ENCODE measurements at places on chromosomes 2 and 18.

- no peak for DNase-seq
Observed at GRCh38 chr2:62319070-62319469, 123.2 kb downstream of the B3GNT2 start.

GRCh38 chr2:54936766-54937165, 113.5 kb downstream of the RTN4 start:
- DNase-seq = no peak

- DNase-seq = no peak
Observed at GRCh38 chr2:200703127-200703925, 108.4 kb upstream of the BZW1 start.

DNA sequence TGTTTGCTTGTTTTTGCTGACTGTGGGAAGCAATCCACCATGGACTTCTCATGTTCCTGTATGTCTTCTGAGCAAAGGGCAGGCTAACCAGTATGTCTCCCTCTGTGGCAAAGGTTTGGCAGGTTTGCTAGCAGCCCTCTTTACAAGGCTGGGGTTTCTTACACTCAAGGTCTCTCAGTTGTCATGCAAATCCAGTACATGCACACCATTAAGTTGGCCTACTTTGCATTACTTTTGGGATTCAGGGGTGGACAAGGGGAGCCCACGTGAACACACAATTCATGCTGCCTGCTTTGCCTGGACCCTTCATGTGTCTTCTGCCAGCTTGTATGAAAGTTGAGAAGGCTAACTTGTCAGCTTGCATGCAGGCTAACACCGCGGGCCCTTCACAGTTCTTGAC, 134.9 kb downstream of the LRRTM4 start:
- no peak for DNase-seq

DNA sequence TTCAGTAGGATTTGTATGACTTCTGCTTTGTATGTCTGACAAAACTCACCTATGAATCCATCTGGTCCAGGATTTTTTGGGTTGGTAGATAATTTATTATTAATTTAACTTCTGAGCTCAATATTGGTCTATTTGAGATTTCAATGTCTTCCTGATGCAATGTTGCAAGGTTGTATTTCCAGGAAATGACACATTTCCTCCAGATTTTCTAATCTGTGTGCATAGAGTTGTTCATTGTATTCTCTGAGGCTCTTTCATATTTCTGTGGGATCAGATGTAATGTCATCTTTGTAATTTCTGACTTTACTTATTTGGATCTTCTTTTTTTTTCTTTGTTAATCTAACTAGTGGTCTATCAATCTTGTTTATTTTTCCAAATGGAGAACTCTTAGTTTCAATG, 584.7 kb upstream of the SETBP1 start:
- no peak for DNase-seq

GRCh38 chr18:394987-395362, 105.5 kb downstream of the COLEC12 start:
- DNase-seq = no peak

DNA sequence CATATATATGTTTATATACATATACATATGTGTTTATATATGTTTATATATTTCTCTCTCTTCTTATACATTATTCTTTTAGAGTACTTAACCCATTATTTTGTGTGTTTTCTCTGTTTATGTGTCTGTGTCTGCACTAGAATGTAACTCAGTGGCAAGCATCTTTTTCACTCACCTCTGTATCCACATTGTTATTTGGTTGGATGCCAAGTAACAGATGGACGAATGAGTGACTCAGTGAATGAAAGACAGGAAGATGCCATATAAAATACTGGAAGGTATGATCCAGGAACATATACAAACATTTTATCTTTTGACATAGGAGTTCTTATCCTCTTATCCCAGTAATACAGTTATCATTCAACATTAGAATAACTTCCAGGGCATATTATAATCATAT, 684.8 kb downstream of the RNF144A start:
- DNase-seq = no peak

DNA sequence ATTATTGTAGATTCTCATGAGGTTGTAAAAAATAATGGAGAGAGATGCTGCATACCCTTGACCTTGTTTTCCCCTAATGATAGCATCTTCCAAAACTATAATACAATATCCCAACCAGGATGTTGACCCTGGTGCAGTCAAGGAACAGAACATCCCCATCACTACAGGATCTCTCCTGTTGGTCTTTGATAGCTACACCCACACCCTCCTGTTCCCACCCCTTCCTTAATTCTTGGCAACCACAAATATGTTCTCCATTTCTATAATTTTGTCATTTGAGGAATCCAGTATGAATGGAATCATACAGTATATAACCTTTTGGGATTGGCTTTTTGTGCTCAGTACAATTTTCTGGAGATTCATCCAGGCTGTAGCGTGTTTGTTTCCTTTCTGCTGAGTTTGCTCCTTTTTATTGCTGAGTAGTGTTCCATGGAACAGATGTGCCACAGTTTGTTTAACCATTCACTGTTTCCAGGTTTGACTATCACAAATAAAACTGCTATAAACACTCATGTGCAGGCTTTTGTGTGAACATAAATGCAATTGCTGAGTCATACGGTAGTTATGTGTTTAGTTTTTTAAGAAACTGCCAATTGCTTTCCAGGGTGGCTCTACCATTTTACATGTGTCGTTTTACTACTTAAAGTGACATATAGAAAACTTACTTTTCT, 22.2 kb downstream of the MCFD2 start:
- DNase-seq = no peak

DNA sequence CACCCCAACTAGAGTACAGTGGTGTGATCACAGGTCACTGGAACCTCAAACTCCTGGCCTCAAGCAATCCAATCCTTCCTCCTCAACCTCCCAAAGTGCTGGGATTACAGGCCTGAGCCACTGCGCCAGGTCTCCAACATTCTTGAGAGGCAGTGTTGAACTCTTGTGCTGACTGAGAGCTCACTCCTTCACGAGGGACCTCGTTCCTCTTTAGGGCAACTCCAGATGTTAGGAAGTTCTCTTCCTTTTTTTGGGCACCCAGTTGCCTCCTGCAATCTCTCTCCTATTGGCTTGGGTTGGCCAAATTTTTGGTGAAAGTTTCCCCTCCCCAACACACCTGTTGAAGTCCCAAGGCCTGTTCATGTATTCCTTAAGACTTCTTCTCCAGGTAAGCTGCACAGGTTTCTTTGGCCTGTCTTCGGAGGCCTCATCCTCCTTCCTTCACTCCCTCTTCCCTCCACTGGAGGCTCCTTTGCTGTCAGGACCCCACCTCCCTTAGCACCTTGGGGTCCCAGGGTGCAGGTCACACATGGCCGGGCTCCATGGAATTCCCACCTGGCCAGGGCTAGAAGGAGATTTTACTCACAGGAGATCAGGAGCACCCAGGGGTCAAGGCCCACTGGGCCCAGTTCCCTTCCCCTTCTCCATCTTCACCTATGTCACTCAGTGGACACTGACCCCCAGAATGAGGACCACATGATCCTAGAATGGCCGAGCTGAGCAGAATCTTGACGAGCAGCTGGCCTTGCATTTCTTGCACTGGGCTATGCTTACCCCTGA, 94.6 kb upstream of the SMAD2 start:
- no peak for DNase-seq

DNA sequence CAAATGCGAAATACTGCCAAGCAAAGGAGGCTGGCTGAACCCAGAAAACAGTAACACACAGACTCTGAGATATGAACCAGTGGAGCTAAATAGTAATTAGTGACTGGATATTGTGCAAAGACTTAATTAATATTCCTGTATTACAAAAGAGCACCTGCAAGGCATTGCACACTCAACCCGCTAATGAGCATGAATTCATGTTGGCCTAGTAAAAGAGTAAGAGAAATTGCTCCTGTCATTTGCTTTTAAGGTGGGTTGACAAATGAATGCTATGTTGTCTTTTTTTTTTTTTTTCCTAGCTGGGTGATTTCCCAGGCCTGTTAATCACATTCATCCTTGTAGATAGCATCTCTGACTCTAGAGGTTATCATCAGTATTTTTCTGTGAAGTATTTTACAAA, 87.0 kb upstream of the CERS6 start:
- no peak for DNase-seq

DNA sequence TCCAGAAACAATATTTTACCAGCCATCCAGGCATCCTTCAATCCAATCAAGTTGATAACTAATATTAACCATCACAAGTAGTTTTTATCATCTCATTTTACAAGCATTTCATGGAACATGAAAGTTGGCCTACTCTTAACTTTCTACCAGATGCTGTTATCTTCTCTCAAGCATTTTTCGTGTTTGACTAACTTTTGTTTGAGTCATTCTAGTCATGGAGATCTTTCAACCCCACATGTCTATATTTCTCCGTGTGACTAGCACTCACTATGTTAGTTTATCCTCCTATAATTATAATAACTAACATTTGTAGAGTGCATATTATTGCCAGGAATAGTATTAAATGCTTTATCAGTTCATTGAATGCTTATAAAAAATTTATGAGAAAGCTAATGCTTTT, 307.0 kb upstream of the CWC22 start:
- DNase-seq = no peak

DNA sequence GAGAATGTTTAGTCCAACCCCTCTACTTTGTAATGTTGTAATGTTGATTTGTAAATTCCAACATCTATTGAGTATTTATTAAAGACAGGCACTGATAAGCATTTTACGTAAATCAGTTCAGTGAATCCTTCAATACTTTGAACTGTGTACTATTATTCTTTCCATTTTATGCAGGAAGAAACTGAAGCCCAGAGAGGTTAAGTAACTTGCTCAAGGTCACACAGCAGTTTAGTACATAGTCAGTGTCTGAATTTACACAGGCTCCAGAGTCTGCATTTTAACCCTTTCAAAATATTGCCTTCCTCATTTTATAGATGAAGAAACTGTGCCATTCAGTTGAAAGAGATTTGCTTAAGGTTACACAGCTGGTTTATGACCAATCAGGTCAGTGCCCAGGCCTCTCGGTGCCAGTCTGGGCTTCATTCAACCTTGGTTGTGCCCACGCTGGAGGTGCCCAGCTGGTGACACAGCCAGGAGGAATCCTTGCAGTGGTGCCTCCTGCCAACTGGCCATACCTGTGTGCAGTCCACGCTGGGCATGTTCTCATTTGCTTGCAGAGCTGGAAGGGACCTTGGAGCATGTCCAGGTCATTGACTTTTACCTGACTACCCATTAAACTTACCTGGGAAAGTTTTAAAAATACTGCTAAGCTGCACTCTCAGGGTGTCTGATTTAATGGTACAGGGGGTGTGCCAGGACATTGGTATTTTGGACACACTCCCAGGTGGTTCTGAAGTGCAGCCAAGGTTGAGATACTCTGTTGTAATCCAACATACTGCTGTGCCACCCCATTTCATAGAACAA, 74.3 kb upstream of the CYRIA start:
- no peak for DNase-seq

DNA sequence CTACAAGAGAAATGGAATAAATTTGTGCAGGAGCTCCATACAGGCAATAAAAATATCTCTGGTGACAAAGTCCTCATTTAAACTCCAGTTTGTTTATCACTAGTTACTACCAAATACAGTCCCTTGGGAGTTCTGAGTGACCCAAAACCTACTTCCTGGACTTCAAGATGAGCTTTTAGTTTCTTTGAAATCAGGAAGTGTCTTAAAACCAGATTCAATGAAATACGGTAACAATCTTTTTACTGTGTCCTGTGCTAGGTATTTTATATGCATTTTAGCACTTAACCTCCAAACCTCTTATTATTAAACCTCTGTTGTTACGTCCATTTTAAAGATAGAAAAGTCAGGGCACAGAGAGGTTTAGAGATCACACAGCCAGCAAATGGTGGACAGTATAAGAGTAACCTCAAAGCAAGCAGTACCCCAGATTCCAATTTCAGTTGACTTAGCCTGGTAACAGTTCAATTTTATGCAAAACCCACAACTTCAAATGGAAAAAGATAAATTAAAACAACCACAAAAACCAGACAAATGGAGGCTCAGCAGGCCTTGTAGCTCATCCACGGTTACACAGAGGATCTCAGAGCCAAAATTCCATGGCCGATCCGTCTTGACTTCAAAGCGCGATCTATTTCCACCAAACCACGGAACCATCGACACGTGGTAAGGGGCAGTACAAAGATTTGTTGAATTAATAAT, 1.3 kb upstream of the KCMF1 start:
- DNase-seq = no peak

- no peak for DNase-seq
Observed at GRCh38 chr2:106867196-106867953, 18.6 kb downstream of the ST6GAL2 start.

DNA sequence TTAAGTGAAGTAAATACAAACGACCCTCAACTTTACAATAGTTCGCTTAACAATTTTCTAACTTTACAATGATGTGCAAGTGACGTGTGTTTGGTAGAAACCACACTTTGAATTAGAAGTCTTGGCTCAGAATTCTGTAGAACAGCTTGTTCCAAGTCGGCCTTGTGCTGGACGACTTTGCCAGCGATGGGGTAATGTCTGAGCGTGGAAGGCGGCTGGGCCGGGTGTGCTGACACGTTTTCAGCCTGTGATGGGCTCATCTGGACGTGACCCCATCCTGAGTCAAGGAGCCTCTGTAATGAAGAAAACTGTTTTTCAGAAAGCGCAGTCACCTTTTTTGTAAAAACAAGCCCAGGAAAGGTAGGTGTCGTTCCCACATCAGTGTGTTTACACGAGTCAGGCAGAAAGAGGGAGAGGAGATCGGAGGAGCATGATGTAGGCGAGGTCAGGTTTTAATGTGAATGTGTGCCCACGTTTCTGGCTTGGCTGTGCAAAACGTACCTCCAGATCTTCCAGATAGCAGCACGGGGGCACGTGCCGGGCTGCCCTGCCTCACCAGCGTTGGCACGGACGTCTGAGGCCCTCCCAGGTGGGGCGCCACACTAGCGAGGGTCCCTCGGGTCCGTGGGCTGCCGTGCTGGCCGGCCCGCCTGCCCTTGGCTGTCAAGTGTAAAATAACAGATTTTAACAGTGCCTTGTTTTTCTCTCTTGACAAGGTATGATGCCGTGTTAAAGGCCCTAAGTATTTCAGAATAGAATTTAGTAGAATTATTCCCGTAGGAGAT, 54.6 kb downstream of the CTDP1 start:
- no peak for DNase-seq

DNA sequence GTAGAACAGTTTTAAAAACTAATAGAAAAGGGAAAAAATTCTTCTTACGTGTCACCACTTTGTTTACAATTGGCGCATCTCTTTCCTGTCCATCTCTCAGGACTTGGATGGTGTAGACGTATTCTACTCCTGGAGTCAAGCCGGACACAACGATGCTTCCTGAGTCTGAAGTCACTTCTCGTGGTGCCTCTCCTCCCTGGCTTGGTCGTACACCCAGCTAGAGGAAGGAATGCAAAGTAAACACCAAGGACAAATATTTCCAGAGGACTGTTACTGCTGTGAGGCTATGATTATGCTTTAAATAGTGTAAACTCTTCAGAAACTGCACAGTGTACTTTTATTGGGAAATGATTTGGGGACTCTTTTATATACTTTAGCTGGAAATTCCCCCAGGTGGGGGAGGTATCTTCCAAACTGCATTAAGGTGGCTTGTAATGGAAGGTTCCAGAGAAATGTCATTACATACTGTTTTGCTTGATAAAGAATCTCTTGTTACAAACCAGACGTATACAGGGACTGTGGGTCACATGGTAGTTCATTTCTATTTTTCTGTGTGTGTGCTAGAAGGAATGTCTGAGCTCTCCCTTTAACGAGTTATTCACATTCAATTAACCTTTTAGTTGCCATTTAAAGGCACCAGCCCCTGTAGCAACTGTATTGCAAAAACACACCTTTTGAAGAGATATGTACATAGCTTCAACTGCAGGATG, 38.1 kb downstream of the FN1 start:
- no peak for DNase-seq
